Activated naive CD4-positive, alpha-beta T cell treated with anti-CD3 and anti-CD28 coated beads, Interleukin-2, amount 50 U/mL, for 72 hours (primary cell): ENCODE measurements at places on chromosomes 3 and 15. TPM values are rescaled to one million over a fixed set of nuclear protein-coding genes. Genes with fewer than 3 reads are reported as not detected.

The SERPINI2 gene
- not detected for total RNA-seq

The CKMT1B gene
- 0.34 TPM for total RNA-seq

The IMPG2 gene
- 0.45 TPM for total RNA-seq

The ISL2 gene
- not detected for total RNA-seq

The NAA80 gene
- 19.4 TPM for total RNA-seq

The DISP2 gene
- total RNA-seq, result 0.06 TPM

The GPR27 gene
- 0.74 TPM for total RNA-seq

The SLC25A38 gene
- 25.3 TPM for total RNA-seq

The CELF6 gene
- 0.48 TPM for total RNA-seq

The PRSS50 gene
- not detected for total RNA-seq

GRCh38 chr3:63042833-63043232 is 167.6 kb upstream of the CADPS start:
- no peak for DNase-seq

GRCh38 chr15:76204109-76204845 is 107.0 kb downstream of the ETFA start:
- DNase-seq, result peak; percentile 44

DNA sequence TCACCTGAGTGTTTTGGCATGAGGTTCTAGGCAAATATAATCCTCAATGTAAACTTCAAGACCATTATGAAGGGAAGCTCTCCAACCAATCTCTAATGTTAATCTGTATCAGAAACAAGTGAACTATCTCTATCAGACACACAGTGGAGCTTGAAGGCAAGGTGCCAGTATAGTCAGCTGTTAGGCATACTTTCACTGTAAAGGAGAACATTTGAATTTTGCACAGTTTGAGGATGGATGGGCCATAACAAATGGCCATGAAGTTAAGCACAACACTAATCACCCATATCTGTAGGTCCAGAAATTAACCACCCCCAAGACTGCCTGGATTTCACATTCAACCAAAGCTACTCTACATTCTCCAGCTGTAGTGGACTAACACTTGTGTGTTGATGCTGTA is 69.1 kb upstream of the LMOD3 start:
- no peak for DNase-seq

GRCh38 chr15:70023064-70023768 is 74.5 kb downstream of the TLE3 start:
- no peak for DNase-seq

GRCh38 chr3:41000471-41000870 is 198.8 kb upstream of the CTNNB1 start:
- no peak for DNase-seq

GRCh38 chr15:69848096-69848495 is 249.6 kb downstream of the TLE3 start:
- DNase-seq, result no peak

DNA sequence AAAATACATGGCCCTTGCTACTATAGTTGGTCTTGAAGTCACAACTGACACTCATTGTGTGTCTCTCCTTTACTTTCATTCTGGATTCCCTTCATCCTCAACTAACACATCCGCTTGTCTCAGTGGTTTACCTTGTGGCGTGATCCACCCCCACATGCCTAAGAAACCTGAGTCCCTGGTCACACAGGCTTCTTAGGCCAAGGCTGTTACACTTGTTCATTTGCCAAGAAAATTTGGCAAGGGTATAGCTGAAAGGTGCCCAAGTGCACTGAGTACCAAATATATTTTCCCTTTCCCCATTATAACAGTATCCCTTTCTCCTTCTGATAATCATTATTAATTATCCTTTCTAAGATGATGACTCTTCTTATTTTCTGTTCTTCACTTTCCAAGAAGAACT is 207.6 kb upstream of the STAC start:
- DNase-seq, result no peak

GRCh38 chr15:38238311-38238710 is 14.3 kb upstream of the SPRED1 start:
- DNase-seq, result no peak

- no peak for DNase-seq
Measured at GRCh38 chr3:42045708-42046243, 45.4 kb upstream of the TRAK1 start.

GRCh38 chr15:80489030-80489594 is 84.9 kb downstream of the ARNT2 start:
- DNase-seq, result no peak

DNA sequence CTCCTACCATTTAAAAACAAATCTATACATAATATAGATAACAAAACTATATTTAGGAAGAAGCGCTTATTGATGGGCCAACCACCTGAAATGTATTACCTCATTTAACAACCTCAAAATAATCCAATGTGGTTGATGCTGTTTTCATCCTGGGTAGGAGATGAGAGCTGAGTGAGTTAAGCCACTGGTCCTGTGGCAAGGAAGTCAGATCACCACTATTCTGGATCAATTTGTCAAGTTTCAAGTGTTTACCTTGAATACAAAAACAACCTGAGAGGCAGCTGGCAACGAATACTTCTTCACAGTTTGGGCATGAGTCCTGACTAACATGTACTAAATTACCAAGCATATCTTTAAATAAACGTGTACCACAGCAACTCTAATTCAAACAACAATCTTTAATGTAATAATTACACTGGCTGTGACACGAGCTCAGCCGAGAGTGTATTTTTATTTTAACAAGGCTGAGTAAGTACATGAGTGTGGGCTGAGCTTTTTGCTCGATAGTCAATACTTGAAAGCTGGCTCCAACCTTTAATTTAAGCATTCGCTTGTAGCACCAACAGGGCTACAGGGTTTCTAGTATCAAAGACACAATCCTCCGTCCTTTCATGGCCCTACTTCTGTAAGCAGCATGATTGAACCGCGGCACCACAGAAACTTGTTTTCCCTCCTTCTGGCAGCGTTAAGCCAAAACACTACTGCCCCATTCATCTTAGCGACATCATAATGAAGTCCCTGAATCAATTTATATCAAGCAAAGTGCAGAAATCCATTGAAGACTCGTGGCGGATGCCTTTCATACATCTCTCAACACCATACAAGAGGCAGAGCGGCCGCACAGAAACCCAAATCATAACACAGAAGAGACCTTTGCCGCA is 93.8 kb upstream of the ICE2 start:
- DNase-seq, result no peak

- no peak for DNase-seq
Measured at GRCh38 chr3:69998759-69999139, 784 bp upstream of the SAMMSON start.

DNA sequence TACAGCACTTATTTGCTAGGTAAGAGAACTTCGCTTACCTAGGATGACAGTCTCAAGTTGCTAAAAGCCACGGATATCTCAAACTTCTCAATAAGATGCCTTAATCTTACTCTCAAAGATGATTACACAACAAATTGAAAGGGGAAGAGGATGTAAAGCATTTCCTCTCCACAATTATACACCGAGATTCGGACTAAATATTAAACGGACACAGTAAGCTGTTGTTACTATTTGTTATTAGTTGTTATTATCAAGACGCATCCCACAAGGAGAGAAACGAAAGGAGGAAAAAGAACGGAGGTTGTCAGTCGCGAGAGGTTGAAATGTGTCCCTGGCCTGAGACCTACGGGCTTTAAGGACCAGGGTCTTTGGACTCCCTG is 660 bp downstream of the ZNF106 start:
- no peak for DNase-seq
